ENCODE measurements at places on chromosomes 2 and 18. TPM values are rescaled to one million over a fixed set of nuclear protein-coding genes. Genes with fewer than 3 reads are reported as not detected.

GRCh38 chr2:205936446-205936845, 149.5 kb downstream of the INO80D start:
- DNase-seq = no peak

PLGLB2 gene
- 1.9 TPM for total RNA-seq

SLC23A3 gene
- total RNA-seq = 3.1 TPM

- DNase-seq = no peak
These were observed 57.8 kb downstream of the C2orf76 start for GRCh38 chr2:119308793-119309330.

DNA sequence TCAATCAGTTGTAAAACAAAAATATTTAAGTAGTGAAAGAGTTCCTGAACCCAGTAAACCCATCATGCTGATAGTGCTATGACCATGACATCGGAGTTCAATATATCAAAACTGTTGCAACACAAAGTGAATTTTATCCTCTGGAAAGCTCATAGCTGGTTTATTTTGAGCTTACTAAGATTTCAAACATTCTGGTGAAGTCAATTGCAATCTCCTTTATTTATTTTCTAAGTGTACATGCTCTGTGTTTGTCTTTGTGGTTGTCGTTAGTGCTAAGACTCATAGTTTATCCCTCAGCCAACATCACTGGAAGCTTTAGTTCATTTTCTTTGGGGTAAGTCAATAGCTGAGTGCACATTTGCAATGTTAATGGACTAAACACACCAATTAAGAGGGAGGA, 91.9 kb downstream of the QPCT start:
- DNase-seq = no peak

ZAP70 gene
- 164 TPM for total RNA-seq

SKA1 gene
- total RNA-seq = 63.2 TPM

DNA sequence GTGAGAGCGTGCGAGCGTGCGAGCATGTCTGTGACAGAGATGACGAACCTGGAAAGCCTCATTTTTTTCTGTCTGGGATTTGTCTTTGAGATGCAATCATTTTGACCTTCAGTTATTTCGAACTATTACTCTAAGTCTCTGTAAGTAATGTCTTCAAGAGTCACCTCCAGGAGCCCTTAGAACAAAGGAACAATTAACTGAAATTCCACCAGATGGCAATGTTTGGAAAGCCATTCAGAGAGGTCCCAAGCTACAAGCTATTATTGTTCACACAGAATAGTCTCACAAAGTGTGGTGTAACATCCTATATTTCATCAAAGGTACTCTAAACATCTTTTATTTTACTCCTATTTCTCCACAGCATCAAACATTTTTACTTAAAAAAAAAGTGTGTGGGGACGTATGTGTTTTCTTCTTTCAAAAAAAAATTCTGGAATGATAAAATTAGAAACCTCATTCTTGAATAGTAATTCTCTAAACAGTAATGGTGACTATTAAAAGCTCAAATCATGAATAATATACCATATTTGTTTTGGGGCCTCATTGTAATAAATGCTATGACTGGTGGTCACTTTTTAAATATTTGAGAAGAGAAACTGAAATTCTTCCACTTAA, 35.1 kb upstream of the MAPRE2 start:
- no peak for DNase-seq

EFR3B gene
- total RNA-seq = 0.60 TPM

VIL1 gene
- total RNA-seq = not detected

GRCh38 chr2:7017671-7018281, 100.6 kb downstream of the RNF144A start:
- DNase-seq = no peak
